Activated CD4-positive, alpha-beta T cell treated with anti-CD3 and anti-CD28 coated beads, Interleukin-2, amount 50 U/mL, for 16 hours (primary cell): ENCODE measurements at places on chromosomes 3 and 15.
A peak's percentile ranks its signal among the peaks of the same experiment; 100 is the strongest.

GRCh38 chr15:72902245-72902918 lies 118.8 kb upstream of the ADPGK start:
- no peak for DNase-seq

- no peak for DNase-seq
Observed at GRCh38 chr3:100526613-100527346, 34.4 kb downstream of the TMEM45A start.

GRCh38 chr15:57138349-57138788 lies 219.9 kb downstream of the TCF12 start:
- DNase-seq: no peak

DNA sequence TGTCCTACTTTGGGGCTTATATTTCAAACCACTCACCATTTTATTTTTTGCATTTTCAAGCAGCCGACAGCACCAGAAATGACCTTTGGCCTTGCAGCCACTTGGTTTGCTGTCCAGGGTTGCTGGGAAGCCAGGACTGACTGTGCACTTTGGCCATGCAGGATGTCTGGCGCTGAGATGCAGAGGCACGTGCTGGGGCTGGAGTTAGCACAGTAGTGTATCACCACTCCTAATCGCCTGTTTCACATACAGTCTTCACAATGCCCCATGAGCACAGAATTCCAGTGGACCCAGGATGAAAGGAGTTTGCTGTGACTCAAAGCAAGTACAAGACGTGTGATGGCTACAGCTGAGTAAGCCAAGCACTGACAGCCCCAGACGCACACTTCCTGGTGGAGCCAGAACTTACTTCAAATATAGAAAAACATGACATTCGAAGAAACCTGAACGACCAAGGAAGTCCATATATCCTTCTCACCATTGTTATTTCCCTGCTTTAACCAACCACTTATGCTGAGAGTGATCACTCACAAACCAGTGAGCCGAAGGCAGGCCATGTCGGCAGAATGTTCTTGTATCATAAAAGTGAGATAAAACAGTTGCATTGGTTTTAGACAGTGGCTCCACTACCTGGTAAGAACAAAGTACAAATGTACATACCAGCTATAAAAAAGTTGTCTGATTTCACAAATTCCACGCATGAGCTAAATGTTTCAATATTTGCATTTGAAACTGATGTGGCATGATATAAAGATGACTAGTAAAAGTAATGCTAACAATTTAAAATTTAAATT lies 16.0 kb downstream of the OCA2 start:
- no peak for DNase-seq

DNA sequence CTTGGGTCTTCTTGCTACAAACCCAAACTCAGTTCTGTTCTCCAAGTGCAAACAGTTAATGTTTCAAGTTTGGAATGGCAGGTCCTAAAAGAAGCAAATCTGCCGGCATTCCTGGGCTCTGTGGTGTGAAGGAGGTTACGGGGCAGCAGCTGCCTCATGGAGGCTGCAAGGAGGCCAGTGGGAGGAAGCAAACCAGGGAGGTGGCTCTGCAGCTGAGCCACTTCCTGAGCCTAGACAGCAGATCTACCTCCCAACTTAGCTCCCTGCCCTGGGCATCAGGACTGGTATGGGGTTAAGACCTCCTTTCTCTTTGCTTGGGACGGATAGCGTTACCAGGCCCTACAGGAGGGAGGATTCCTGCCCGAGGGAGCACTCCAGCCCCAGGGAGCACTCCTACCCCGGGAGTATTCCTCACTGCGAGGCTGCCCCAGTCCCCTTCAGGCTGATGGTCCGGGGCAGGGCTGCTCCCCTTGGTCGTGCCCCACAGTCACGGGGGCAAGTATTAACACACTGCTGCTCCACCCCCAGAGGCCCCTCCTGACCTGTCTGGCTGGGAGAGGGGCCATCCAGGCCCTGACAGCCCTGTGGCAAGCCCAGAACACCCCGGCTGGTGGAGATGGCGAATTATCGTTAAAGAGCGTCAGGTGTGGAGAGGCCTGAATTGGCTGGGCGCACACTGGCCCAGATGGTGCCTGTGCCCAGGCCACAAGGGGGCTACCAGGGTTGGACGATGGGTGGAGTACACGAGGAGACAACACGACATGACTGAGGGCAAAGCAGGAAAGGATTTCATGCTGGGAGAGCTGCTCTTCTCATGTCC lies 129.9 kb downstream of the ATP10A start:
- no peak for DNase-seq

DNA sequence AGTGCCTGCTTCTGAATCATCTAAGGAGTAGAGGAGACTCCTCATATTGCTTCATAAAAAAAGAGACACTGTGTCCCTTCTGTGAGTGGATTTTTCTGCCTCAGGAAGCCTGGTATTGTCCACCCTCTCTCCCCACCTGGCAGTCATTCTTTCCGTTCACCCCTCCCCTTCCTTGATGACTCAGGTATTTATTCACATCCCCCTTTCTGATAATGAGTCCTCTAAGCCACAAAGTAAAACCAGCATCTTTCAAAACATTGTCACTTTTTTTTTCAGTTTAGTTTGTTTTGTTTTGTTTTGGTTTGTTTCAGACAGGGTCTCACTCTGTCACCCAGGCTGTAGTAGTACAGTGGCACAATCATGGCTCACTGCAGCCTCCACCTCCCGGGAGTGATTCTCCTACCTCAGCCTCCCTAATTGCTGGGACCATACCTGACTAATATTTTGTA lies 65.2 kb upstream of the UBE2E1 start:
- DNase-seq: peak; percentile 85

DNA sequence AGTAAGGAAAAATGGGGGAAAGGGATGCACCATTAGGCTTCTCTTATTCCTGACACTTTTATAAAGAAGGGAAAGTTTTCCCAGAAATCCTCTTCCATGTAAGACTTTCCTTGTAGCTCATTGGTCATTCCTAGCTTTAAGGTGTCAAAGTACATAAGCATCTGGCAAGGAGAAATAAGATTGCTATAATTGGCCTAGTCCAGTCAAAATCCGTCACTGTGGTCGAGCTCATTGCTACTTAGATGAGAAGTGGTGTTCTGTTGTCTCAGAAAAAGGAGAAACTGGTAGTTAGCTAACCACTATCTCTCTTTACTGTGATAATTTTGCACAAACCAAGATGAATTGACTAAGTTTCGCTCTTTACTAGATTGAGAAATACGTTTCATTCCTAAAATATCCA lies 370.1 kb downstream of the CNTN4 start:
- DNase-seq: no peak

DNA sequence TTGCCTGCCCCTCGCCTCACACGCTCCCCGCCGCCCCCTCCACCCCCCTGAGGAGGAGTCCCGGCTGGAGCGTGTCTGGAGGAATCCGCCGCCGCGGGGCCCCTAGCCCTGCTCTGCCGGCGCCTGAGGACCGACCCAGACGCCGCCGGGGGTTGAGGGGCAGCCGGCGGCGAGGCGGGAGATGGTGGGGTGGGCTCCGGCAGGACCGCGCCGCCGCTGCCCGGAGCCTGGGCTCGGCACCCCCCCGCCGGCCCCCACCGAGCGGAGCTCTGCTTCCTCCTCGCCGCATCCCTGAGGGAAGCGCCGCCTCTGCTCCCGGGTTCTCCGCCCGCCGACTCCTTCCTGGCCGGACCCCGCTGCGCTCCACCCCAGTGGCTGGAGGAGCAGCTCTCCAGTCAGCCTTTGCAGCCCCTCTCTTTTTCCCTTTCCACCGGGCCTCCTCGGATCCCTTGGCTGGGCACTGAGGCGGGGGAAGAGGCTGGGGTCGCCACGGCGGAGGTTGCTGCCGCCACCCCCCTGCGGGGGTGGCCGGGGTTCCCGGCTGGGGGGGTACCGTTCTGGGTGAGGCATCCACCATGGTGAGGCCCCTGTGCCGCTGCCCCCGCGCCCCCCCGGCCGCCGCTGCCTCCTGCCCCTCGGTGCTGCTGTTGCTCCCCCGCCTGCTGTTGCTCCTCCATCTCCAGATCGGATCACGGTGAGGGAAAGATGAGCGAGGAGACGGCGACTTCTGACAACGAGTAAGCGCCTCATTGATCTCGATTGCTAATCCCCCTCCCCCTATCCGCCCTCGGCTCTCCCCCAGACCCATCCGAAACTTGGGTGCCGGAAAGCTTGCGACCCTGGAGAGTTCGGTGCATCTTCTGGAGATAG lies at the start of gene SPRED1:
TSS of gene SPRED1 (plus strand) at position 356 of the 870 bp plus-strand sequence. CDS start at position 706, 350 bp downstream.
- DNase-seq: peak; percentile 8

GRCh38 chr3:22594990-22595389 lies 608.1 kb upstream of the UBE2E2 start:
- DNase-seq: no peak

DNA sequence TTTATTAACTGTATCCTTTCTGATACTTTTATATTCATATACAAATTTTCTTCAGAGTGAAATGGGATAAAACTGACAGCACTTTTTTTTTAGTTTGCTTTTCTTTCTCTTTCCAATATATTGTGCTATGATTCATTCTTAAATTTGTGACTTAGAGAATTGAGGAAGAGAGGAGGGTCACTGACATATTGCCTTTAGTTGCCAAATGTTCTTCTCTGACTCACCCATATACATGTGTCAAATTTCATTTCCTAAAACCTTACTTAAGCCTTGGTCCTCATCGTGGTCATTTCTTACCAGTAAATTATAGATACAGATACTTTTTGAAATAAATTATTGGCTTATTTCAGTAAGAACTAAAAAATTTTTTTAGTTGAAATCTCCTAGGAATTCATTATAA lies 53.9 kb downstream of the CLASP2 start:
- no peak for DNase-seq

DNA sequence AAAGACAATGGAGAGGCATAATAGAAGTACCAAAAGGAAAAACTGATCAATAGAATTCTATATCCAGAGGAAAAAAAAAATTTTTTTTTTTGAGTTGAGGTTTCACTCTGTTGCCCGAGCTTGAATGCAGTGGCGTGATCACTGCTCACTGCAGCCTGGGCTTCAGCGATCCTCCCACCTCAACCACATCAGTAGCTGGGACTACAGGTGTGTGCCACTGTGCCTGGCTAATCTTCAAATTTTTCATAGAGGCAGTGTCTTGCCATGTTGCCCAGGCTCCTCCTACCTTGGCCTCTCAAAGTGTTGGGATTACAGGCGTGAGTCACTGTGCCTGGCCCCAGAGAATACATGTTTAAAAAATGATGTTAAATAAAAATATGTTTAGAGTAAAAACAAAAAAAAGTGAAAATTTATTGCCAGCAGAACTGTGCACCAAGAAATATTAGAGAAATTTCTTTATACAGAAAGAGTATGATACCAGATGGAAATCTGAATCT lies 154.3 kb upstream of the ZBTB20 start:
- DNase-seq: no peak

- peak; percentile 56 for DNase-seq
Observed at GRCh38 chr3:111666041-111666735, 71.0 kb upstream of the ZBED2 start.

GRCh38 chr15:69253156-69253555 lies 45.6 kb upstream of the PAQR5 start:
- DNase-seq: no peak

DNA sequence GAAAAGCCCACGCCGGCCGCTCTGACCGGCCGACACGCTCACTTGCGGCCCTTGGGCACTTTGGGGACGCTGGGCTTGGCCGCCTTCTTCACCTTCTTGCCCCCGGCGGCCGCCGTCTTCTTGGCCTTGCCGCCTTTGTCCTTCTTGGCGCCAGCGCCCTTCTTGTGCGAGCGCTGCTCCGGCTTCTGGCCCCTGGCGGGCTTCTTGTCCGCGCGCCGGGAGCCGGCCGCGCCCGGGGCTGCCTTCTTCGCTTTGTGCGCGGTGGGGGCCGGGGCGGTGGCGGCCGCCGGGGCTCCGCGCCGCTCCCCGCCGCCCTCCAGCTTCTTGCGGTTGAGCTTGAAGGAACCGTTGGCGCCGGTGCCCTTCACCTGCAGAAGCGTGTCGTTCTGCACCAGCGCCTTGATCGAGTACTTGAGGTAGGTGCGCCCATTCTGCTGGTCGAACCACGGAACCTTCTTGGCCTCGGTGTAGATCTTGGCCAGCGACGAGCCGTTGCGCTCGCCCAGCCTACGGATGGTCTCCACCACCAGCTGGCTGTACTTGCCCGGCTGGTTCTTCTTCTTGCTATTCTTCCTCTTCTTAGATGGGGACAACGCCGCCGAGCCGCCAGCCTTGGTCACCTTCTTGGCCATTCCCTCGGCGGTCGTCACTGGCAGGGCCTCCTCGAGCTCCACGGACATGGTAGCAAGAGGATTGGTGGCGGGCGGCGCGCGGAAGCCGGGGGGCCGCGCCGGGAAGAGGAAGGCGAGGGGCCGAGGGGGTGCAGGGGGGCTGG lies 36.7 kb downstream of the HMCES start:
- DNase-seq: peak; percentile 24

DNA sequence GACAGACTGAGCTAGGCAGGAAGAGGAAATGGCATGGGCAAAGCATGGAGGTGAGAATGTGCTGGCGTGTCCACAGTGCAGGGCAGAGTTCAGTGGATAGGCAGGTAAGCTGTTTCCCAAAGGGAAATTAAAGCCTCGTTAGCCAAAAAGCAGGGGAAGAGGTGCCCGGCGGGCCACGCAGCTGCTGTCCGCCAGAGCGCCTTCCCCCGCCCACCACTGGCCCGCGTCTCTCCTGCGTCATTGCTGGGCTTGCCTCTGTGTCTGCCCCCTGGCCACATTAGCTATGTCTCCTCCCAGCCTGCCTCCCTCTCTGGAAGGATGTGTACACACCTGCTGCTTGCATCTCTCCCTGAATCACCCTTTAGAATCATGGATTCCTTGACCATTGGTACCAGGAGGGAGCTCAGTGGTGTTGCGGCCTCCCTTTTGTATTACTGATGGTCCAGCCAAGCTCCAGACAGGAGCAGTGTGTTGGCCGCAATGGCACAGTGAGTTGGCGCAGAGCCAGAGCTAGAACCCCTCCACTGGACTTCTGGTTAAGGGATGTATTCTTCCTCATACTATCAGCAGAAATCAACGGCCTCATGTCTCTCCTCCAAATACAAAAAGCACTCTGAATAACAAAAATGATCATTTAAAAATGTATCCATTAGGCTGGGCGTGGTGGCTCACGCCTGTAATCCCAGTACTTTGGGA lies 26.6 kb downstream of the SLC28A1 start:
- DNase-seq: no peak

DNA sequence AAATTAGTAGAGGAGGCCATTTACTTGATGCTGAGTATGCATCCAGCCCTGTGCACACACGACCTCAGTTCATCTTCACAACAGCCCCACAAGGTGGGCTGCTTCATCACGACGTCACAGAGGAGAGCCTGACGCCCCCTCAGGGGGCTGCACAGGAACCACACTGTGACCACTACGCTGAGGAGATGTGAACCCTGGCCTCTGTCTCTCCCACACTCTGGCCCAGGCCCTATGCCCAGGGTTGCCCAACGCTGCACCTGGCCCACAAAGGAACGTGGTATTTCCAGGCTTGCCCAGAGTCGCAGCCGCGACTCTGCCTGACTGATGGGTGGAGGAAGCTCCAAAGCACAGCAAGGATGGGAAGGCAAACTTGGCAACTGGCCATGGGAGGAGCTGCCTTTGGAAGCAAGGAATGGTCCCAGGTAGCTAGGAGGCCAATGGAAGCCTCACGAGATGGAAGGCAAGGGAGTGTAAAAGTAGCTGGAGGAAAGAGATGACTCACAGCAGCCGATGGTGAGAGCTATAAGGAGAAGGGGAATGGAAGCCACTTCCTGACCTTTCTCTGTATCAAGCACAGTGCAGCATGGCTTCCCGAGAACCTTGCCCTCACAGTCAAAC lies 226.0 kb downstream of the KLF13 start:
- DNase-seq: no peak

- no peak for DNase-seq
Observed at GRCh38 chr15:99406120-99406519, 154.8 kb downstream of the LRRC28 start.

- DNase-seq: no peak
Observed at GRCh38 chr15:67724691-67725375, 100.5 kb upstream of the SKOR1 start.

- no peak for DNase-seq
Observed at GRCh38 chr15:40845511-40846284, 1.9 kb downstream of the SPINT1 start.

- DNase-seq: no peak
Observed at GRCh38 chr15:68994981-68995761, 19.3 kb upstream of the NOX5 start.
